Ascending aorta (tissue), 2 donors: ENCODE measurements at places on chromosomes 3 and 15.

- no peak for DNase-seq
Measured at GRCh38 chr3:104554425-104554824, 812.3 kb upstream of the ALCAM start.

DNA sequence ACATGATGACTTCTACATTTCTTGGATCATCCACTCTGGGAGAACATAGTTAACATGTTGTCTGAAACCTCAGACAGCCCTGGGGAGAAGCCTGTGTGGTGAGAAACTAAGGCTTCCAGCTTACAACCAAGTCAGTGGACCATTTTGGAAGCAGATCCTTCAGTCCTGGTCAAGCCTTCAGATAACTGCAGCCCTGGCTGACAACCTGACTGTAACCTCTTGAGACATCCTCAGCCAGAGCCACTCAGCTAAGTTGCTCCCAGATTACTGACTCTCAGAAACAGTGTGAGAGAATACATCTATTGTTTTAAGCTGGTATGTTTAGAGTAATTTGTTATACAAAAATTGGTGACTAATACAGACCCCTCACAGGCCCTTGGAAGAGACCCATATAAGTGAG lies 50.9 kb upstream of the KPNA4 start:
- no peak for DNase-seq

DNA sequence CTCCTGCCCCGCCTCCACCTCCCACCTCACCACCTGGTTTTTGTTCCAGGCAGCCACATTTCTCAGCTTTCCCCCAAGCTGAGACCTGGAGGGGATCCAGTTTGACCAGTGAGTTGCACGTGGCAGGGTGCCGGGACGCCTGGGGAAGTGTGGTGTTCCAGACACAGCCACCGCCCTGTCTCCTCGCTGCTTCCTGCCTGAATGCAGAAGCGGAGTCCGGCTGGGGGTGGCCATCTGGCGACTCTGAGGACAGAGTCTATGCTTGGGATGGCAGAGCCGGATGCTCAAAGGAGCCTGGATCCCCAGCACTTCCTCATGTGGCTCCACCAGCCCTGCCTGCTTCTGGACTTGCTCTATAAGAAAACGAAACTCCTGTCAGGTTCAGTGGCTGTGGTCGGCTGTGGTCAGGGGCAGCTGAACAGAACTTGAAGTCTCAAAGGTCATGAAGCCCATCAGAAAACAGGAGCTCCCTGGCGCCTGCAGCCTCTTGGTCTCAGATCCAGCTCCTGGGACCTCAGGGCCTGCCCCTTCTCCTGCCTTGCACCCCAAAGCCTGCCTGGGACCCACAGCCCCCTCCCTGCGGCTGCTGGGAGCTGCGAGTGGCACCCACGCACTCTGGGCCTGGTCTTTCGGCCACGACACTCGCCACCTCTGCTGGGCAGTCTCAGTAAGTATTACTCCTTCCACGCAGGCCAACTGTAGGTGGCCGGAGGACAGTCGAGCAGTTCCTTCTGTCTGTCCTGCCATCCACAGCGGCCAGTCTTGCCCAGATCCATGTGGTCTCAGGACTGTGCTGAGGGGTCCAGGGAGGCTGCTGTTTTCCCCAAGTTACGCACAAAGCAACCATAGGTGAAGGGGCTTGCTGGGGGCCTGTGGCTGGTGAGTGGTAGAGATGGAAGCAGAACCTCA lies 112.8 kb upstream of the MEF2A start:
- DNase-seq: peak; percentile 96

DNA sequence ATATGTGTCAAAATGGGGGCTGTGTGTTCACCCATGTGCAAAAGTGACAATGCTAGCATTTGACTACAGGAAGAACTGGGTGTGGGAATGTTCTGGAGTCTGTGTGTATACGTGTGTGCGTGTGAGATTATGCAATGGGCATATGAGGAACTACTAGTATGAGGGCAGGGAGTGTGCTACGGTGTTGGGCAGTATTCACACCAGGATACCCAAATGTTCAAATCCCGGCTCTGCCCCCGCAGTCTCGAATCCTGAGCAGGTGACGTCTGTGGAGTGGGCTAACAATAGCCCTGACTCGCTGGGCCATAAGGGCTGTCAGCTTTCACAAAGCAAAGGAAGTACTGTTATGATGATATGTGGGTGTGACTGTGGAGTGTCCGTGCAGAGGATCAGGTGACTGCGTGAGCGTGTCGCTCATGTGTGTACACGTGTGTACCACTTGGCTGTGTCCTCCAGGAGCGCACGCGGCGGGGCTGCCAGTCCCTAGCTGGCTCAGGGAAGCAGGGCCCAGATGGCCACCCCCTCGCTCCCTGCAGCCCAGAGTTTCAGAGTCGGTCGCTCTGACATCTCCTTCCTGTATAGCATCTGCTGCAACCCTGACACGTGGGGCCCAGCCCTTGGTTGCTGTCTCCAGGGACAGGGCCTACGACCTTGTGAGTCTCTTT lies 27.2 kb downstream of the IQSEC1 start:
- peak; percentile 24 for DNase-seq

DNA sequence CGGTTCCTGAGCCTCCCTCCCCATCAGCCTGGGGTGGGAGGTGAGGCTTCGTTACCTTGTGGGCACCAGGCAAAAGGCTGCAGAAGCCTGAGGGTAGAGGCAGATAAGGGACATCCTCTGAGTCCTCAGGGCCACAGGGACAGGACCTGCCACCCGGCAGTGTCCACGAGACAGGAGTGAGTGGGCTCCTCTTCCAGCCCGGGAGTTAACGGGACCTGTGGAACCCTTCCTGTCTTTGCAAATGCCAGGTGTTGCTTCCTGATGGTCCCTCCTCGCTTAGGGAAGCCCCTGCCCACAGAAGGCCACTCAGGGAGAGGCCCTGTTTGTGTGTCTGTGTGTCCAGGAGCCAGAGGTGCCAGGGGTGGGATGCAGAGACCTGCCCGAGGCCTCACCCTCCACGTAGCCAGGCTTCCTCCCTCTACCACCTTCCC lies 111.1 kb upstream of the ALDH1A3 start:
- peak; percentile 50 for DNase-seq

- DNase-seq: no peak
Measured at GRCh38 chr15:34993877-34994276, 5.8 kb upstream of the ZNF770 start.

- DNase-seq: no peak
Measured at GRCh38 chr3:185720326-185720725, 104.5 kb downstream of the IGF2BP2 start.

DNA sequence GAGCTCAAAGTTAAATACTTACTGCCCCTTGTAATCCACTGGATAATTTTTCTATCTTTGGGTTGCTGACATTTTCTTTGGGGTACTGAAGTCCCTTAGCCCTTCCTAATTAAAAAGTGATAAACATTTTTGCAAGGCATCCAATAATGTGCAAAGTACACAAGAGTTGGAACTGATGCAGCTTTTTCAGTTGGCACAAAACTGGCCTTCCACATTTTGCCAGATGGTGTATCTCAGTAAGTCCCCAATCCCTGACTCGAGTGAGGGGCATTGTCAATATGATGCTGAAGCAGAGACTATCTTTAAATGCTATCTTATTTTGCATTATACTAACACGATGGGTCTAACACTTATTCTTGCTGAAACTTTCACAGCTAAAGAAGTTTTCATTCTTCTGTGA lies 27.8 kb downstream of the FHIT start:
- DNase-seq: no peak

DNA sequence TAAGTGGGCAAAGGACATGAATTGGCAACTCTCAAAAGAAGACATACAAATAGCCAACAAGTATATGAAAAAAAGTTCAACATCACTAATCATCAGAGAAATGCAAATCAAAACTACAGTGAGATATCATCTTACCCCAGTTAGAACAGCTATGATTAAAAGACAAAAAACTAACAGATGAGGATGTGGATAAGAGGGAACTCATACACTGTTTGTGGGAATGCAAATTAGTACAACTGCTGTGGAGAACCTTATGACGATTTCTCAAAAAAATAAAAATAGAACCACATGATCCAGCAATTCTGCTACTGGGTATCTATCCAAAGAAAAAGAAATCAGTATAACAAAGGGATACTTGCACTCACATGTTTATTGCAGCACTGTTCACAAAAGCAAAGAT lies 28.6 kb downstream of the NEK10 start:
- no peak for DNase-seq

DNA sequence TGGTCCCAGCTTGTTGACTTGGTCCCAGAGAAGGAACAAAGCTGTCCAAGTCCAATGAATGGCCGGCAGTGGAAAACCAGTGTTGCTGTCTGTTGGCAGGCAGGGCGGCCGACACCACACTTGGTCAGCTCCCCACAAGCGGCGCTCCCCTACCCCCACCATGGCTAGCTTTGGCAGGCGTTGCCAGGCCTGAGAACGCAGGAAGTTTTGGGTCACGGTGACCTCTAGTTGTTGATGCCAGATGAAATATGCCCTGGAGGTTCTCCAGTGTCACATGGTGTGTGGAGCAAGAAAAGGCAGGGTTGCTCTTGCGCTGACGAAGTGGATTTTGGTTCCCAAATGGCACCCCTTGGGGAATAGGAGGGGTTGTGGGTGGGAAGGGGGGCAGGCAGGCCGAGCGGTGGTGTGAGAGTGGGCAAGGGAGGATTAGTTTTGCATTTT lies 72.7 kb upstream of the TPRG1 start:
- DNase-seq: peak; percentile 25

- peak; percentile 72 for DNase-seq
Measured at GRCh38 chr3:5187920-5188418, 462 bp downstream of the EDEM1 start.

DNA sequence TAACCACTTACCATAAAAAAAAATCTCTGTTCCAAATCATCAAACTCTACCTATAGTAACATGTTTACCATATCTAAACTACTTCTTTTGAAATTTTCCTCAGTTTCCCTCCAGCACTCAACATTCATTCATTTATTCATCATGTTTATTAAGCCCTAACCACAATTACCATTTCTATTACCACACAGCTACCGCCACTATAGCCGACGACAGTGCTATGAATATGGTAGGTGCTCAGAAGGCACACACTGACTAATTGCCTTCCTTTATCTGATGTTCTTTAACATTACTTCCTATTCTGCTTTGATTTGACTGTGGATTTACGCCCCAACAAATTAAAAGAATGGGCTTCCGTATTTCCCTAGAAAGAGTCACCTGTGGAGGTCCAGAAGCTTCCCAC lies 43.9 kb downstream of the GUCA1C start:
- DNase-seq: no peak

DNA sequence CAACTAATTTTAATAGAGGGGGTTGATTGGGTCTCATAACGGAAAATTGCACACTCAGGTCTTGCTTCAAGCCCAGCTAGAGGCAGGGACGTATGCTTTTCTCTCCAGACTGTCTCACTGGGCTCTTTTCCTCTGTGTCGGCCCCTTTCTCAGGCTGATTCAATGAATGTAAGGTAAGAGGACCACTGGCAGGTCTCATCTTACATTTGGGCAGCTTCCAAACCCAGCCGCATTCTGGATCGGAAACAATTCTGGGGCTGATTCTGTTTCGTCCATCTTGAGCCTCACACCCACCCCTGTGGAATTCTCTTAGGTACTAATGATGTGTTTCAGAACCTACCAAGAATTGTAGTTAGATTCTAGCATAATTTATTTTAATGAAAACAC lies 40.7 kb downstream of the TMEM212 start:
- DNase-seq: no peak

DNA sequence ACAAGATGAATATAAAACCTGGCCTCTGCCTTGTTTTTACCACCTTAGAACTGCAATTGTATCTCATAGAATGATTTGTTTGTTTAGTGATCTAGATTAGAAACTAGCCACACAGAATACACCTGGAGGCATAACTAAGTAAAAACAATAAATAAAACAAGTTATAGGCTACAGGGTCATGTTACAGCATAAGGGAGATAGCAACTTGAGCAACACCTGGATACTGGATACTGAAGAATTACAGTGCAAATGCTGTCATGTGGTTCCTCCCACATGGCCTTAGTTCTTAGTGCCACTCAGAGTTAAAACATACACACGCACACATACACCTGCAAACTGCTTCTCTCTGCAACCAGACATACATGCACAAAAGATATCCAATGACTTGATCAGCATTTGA lies 563.4 kb upstream of the DPPA4 start:
- DNase-seq: no peak

- no peak for DNase-seq
Measured at GRCh38 chr3:8438507-8439079, 63.0 kb upstream of the LMCD1 start.

DNA sequence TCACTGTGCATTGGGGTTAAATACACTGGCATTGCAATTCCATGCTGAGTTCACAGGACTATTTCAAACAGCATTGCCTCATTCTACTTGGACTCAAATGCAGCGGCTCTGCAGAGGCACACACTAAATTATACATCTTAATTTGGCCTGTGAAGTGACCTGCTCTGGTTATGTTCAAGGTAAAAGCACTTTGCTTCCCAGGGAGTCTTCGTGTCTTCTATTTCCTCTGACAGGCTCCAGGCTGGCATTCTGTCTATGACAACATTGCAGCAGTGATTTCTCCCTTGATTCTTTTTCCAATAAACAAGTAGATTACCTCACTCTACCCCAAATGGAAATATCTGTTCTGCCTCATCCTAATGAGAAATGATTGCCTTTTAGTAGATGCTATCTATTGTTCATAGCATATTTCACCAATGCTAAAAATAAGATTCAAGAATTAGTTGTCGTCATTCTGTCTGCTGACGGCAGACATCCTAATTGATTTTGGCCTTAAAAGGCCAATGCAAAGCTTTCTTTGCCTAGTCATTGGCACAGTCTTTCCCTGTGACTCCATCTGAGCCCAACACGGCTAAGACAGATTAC lies 33.8 kb downstream of the FMN1 start:
- DNase-seq: no peak

DNA sequence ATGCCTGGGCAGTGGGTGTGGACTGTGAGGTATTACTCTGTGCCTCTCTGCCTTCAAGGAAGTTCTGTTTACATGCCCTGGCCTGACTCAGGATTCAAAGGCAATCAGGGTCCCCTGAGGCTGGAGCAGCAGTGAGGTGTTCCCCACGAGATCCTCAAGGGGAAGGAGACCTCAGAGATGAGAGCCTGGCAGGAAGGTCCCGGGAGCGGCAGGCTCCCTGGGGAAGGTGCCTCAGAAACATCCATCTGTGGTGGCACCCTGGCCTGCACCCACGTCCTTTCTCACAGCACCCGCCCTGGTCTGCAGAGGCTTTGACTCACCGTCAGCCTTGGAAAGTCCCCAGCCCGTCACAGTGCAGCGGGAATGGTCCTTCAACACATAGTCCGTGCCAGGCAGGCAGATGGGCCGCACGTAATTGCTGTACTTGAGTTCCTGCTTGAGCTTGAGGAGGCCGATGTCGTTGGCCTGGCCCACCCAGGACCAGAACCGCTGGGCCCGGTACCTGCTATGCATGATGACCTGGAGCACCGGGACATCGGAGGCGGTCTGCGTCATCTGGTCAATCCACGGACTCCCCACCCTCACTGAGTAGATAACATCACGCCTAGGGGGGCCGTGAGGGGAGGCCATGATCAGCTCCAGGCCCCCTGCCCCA lies 3.6 kb downstream of the PRSS50 start:
- DNase-seq: peak; percentile 54
